ENCODE measurements at places on chromosomes 6 and 20. TPM values are rescaled to one million over a fixed set of nuclear protein-coding genes. Genes with fewer than 3 reads are reported as not detected.

Gene SLC32A1
- 6.4 TPM for total RNA-seq

Gene PPP1R16B
- total RNA-seq = 12.9 TPM

Gene RIPPLY2
- 12.9 TPM for total RNA-seq

Gene OPRM1
- 1.7 TPM for total RNA-seq

Gene SLC17A9
- total RNA-seq = 0.16 TPM

Gene CNR1
- total RNA-seq = 327 TPM

Gene BPIFB1
- not detected for total RNA-seq

Gene NRN1
- 17.9 TPM for total RNA-seq

Gene INSM1
- total RNA-seq = 15.9 TPM

Gene KCNK15
- not detected for total RNA-seq

Gene FYN
- total RNA-seq = 246 TPM

Gene CST2
- not detected for total RNA-seq

Gene UBE2C
- total RNA-seq = 6.9 TPM

Gene TRIM31
- total RNA-seq = not detected

Gene LTB
- total RNA-seq = 0.31 TPM

Gene EPHA7
- 102 TPM for total RNA-seq

Gene RSPH9
- 6.2 TPM for total RNA-seq

DNA sequence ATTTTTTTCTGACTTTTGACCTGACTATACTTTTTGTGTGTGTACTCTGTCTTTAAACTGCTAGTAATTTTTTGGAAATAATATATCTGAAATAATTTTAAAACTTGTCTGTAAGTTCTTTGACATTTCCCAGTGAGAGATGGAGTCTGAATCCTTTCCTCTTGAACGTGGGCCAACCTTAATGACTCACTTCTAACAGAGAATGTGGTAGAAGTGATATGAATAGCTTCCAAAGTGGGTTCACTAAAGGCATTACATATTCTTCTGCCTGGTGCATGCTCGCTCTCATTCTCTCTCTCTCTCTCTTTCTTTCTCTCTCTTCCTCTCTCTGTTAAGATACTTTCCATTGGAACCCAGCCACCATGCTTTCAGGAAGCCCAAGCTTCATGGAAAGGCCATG, 108.7 kb upstream of the FERMT1 start:
- DNase-seq = no peak

GRCh38 chr6:155126727-155127439, 131.8 kb downstream of the TIAM2 start:
- DNase-seq = no peak

DNA sequence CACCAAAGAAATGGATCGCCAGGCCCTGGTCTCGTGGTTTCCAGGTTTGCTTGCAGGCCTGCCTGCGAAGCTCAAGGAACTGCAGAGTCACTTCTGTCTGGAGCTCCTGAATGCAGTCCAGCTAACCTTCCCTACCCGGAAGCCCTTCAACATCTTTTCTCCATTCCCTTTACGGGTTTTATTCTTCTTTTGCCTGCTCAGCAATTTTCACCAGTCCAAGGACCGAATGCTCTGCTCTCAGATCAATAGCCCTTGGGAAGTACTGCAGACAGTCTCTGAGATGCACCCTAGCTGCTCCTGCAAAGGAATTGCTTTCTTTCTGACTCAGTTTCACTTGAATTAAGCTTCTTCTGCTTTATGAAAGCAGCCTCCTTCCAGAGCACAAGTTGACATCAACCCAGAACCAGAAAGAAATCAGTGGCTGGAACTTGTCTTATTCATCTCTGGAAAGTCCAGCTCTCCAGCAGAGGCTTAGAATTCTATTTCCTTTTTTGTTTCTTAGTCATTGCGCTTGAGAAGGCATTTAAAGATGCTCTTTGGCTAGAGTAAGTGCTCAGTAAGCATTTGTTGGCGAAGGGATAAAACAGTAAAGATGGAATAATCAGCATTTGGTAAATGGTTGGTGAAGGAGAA, 18.7 kb upstream of the YWHAB start:
- DNase-seq = no peak

GRCh38 chr6:10491463-10491862, 29.7 kb upstream of the GCNT2 start:
- DNase-seq = no peak

- no peak for DNase-seq
Measured at GRCh38 chr6:113856375-113856624, 845 bp upstream of the MARCKS start.

GRCh38 chr20:50333812-50334211, 143.2 kb downstream of the CEBPB start:
- DNase-seq = no peak

- DNase-seq = no peak
Measured at GRCh38 chr20:46619445-46619844, 31.8 kb downstream of the SLC13A3 start.

GRCh38 chr6:149648148-149649145, at the start of gene KATNA1:
KATNA1 (minus strand) TSS chr6:149648714; CDS start chr6:149638547, 10,167 bp downstream.
- DNase-seq = peak; percentile 73

DNA sequence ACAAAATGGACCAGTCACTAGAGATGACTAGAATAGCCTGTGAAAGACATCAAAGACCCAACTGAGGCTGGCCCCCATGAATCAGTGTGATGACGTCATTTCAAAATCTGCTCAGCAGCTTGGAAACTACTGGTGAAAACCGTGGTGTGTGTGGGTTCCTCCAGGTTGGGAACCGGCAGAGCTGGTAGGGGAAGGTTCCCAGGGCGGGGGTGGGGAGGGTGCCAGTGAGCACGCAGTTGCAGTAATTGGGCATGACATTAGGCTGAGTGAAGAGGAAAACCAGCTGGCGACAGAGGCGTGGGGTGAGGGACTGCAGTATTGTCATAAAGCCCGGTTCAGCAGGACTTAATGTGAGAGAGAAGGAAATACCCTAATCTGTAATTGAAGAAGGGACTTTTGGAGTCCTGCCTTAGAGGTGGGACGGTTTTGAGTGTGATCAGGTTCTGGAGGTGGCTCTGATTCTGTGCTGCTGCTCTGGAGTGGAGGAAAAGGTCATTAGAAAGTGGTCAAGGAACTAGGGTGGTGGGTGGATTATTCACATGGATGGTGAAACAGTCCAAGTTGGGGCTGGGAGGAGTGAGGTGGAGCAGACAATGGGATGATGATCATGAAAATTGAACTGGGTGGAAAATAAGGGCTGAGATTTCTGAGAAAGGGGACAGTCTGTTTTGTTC, 52.0 kb upstream of the MTHFD1L start:
- DNase-seq = peak; percentile 14

GRCh38 chr20:53296025-53296424, 297.6 kb downstream of the ZNF217 start:
- DNase-seq = no peak

GRCh38 chr6:108877046-108877751, 29.0 kb downstream of the ARMC2 start:
- no peak for DNase-seq

DNA sequence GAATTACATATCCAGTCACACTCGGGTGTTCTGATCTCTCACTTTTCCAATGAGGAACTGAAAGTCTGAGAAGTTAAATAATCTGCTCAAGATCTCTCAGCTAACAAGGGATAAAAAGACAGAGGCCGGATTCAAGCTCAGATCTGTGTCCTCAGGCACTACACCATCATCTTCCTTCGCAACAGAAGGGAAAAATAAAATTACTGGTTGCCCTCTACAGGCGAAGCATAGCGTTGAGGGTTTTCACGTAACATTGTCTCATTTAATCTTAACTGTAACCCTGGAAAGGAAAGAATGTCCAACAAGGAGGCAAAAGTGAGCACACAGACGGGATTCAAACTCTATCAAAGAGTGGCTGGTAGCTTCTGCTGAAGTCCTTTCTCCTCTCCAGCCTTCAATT, 67.8 kb upstream of the ANKEF1 start:
- DNase-seq = no peak

GRCh38 chr6:33384581-33385020, 7.0 kb upstream of the KIFC1 start:
- DNase-seq = no peak

DNA sequence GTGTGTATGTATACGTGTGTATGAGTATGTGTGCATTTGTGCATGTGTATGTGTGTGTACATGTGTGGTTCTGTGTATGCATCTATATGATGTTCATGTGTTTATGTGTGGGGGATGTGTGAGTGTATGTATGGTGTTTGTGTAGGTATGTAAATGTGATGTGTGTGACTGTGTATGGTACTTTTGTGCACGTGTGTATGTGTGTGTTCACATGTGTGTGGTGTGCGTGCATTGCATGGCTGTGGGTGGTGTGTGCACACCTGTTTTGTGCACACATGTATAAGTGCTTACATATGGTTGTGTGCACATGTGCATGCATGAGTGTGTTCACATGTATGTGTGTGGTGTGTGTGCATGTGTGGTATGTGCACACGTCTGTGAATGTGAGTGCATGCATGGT, 6.2 kb downstream of the THBS2 start:
- DNase-seq = no peak

DNA sequence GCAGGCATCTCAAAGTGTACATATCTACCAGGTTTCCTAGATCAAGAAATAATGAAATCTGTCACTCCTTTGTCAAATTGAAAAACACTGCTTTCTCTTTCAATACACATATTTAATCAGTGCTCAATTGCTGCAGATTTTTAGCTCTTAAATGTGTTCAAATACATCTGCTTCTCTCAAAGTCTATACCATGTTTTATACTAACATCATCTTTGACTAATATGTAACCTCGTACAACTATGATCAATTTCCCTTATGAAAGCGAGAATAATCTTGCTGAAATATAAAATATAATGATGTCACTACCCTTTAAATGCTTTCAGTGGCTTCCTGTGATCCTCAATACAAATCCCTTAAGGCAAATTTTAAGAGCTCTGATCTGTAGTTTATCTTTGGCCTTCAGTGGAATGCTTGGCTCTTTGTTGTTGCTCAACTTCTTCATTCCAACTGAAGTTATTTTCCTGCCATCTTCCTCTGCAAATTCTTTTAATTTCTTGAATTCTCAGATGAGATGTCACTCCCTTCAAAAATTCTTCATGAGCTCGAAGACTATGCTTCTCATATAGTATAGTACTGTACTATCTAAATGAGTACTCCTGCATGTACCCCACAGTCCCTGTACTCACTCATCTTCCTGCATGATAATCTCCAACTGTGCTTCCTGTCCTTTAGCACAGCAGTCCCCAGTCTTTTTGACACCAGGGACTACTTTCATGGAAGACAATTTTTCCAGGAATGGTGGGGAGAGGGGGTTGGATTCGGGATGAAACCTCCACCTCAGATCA, 545.1 kb upstream of the GJE1 start:
- no peak for DNase-seq

GRCh38 chr6:163457637-163458561, 43.4 kb downstream of the QKI start:
- no peak for DNase-seq

- DNase-seq = no peak
Measured at GRCh38 chr20:44342248-44342647, 5.4 kb downstream of the R3HDML start.

GRCh38 chr6:54718541-54719023, 128.0 kb upstream of the FAM83B start:
- no peak for DNase-seq

DNA sequence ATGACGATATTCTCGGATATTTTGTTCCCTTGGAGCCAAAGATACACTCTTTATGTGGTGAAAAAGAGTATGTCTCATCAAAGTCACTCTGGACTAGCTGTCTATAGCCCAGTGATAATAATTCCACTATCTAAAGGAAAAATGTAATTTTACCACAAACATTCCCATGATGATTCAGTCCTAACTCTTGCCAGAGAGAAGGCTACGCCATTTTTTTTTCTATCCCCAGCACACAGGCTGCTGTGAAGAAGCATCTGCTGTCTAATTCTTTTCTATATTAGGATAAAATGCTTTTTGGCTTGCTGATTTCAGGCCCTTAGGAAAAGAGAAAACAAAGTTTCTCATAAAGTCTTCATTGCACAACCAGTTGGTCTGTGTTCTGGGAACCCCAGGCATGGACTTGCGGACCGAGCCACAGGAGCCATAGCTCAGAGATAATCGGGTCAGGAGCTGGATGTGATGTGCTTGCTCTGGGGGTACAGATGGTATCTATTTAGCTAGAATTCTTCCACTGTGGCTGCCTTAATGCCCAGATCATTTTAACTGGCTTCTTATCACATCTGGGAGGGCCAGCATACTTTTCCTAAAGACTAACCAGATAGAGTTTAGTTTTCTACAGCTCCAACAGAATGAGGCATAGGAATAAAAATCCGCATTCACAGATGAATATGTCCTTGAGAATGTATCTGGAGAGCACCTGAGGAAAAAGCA, 683.7 kb upstream of the ID4 start:
- DNase-seq = no peak

DNA sequence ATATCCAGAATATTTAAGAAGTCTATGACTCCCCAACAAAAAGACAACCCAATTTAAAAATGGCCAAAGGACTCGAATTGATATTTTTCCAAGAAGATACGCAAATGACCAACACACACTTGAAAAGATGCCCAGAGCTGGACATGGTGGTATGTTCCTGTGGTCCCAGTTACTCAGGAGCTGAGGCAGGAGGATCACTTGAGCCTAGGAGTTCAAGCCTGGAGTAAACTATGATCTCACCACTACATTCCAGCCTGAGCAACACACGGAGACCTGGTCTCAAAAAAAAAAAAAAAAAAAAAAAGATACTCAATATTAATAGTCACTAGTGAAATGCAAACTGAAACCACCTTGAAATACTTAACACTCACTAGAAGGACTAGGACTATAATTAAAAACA, 12.2 kb upstream of the ARMC2 start:
- DNase-seq = no peak

DNA sequence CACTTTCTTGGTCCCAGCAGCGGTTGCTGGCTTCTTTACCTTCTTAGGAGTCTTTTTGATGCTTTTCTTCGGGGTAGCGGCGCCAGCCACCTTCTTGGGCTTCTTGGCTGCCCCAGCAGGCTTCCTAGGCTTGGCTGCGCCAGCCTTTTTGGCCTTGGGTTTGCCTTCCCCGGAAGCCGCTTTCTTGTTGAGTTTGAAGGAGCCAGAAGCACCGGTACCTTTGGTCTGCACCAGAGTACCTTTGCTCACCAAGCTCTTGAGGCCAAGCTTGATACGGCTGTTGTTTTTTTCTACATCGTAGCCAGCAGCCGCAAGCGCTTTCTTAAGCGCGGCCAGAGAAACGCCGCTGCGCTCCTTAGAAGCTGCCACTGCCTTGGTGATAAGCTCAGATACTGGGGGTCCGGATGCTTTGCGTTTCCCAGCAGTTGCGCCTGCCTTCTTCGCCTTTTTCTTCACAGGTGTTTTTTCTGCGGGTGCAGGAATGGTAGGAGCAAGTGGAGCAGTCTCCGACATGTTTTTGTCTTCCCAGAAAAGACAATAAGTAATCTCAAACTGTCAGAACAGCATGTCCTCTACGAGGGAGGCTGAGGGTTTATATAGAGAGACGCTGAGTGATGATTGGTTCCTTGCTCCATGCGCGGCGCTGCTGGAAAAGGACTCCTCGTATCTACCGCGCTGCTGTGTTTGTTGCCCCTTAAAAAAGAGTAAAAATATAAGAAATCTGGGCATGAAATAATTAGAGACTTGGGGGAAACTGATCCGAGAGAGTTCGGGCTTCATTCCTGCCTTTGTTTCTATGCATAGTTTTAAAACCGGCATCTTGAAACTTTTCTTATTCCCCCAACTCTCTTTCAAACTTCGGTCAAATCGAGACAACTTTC, 130.3 kb upstream of the BTN3A2 start:
- no peak for DNase-seq

GRCh38 chr6:166559211-166559610, 27.3 kb downstream of the RAMACL start:
- DNase-seq = no peak
